Stimulated activated CD8-positive, alpha-beta memory T cell treated with anti-CD3 and anti-CD28 coated beads, Interleukin-15, amount 100 ng/mL, for 24 hours (primary cell): ENCODE measurements at places on chromosomes 4 and X.

DNA sequence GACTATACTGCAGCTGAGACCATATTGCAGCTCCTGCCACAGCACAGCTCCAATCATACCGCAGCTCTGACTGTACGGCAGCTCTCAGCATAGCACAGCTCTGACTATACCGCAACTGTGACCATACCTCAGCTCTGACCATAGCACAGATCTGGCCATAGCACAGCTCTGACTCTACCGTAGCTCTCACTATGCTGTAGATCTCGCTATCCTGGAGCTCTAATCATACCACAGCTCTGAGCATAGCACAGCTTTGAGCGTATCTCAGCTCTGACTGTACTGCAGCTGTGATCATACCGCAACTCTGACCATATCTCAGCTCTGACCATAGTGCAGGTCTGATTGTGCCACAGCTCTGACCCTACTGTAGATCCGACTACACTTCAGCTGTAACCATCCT, 139.2 kb downstream of the ASMT start:
- DNase-seq: no peak

GRCh38 chr4:165111906-165112367, 723 bp downstream of the TMEM192 start:
- DNase-seq: no peak

- DNase-seq: no peak
These were observed 50.0 kb upstream of the PASD1 start for GRCh38 chrX:151513472-151513871.

- no peak for DNase-seq
These were observed 178.5 kb downstream of the CBR4 start for GRCh38 chr4:168831585-168831918.

DNA sequence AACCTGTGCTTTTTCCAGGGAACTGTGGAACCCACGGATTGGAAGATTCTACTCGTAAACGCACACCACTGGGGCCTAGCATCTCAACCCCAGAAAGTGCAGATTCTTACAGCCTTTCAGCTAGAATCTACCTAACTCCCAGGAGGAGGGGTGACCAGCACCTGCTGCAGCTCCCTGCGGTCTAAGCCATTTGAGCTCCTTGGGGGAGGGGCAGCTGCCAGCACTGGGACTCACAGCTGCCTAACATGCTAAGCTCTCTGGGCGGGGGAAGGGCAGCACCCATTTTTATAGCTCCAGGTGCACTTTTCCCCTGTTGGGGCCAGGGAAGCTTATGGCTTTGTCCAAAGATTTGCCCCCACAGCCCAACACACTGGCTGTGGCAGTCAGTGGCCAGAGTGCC, 595.7 kb upstream of the EPHA5 start:
- no peak for DNase-seq

DNA sequence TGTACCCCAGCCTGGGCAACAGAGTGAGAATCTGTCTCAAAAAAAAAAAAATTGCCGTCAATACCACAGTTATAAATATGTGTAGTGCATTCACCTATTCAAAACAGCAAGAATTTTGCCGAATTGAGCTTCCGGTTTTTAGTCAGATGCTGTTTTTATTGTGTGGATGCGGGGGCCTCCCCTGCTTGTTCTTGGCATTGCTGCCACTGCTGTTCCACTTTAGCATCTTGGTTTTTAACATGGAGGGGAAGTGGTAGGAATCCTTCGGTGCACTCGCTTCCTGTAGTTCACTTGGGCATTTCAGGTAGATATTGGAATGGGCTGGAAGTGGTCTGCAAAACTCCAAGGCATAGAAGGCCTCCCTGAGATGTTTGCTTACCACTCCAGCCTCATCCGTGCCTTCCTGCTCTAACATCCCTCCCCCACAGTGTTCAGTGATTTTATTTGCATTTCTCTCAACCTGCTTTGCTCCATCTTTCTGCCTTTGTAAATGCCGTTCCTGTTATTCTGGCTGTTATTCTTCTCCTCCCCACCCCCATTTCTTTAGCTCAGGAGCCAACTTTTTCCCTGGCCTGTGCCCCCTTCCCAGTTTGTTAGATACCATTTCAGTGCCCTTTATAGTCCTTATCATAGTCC, 25.5 kb downstream of the MOB1B start:
- DNase-seq: no peak

DNA sequence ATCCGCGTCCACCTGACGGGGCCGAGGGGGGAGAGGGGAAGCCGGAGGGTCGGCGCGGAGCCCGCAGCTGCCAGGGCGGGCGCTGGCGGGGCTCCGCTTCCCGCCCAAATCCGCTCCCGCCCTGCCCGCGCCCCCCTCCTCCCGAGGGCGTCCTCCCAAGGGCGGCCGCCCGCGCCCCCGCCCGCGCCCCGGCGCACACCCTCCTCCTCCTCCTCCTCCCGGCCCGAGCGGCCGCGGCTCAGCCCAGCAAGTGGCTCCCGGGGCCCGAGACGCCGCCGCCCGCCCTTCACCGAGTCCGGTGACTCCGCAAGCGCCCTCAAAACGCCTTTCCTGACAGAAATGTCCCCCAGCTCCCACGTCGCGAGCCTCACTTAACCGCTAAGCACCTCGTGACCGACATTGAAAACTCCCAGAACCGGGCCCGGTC, 487 bp downstream of the HMGB2 start:
- DNase-seq: peak; percentile 21

GRCh38 chr4:15557786-15558550, 88.3 kb downstream of the CC2D2A start:
- DNase-seq: no peak

DNA sequence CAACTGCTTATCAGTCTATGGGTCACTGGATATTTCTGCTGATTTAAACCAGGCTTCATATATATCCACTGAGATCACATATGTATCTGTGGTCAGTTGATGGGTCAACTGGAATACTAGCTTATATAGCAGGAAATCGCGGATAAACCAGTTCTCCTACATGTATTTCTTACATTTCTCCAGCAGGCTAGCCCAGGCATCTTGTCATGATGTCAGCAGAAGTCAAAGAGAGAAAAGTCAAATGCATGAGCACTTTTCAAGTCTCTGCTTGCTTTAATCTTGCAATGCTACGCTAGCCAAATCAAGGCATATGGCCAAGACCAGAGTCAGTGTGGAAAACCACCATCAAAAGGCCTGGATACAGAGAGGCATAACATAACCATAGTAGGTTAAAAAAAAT, 1008.8 kb upstream of the DIAPH2 start:
- DNase-seq: no peak

- DNase-seq: no peak
These were observed 199.4 kb downstream of the MAPK10 start for GRCh38 chr4:86160426-86160825.

- DNase-seq: no peak
These were observed 62.0 kb upstream of the FREM3 start for GRCh38 chr4:143762511-143762910.

DNA sequence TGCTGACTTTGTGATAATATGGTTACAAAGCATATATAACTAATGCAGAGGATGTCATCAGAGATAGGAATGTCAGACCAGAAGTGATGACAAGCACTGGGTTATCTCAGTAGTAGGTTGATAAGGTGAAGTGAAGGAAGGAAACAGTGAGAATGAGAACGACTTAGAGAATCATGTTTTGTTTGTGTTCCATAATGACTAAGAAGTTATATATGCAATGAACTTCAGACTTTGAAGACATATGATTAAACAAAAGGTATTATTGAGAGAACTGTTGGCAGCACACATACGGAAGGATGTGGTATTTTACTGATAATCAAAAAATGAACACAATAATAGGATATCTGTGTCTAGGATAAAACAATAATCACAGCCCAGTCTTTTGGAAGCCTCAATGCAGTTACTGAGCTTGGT, 18.3 kb upstream of the HHIP start:
- DNase-seq: no peak

GRCh38 chr4:185730387-185730786, 81.6 kb downstream of the SORBS2 start:
- no peak for DNase-seq

DNA sequence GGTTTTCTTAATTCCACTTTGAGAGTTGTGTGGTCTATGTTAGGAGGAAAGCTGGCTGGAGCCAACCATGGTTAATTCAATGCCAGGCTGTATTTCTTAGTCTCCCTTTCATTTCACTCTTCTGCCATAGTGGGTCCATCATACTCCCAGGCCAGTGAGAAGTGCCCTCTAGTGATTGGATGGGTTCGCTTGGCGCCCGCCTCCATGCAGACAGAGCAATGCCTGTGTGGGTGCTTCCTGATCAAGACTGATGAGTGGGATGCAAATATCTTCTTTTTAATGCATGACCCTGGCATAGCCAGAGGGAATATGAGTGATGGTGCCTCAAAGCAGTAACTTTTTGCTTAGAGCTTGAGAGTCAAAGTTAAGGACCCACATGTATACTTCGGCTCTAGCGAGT, 6.4 kb downstream of the BMX start:
- DNase-seq: no peak

GRCh38 chr4:16225863-16226815, at the start of gene TAPT1:
Gene TAPT1 (minus strand): TSS chr4:16226471. CDS start chr4:16226457, 14 bp downstream.
- peak; percentile 55 for DNase-seq

DNA sequence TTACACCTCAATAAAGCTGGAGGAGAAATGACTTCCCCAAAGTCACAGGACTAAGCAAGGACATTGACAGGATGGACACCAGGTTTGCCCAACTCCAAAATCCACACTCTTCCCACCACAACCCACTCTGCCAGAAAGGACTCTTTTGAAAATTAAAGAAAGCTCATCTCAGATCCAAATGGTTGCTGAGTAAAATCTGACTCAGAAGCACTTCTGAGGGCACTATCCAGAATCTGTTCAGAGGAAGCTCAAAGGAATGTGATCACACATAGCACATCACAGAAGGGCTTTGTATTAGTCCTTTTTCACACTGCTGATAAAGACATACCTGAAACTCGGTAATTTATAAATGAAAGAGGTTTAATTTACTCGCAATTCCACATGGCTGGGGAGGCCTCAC, 155.5 kb downstream of the RAB28 start:
- DNase-seq: no peak

GRCh38 chrX:39675619-39676018, 422.1 kb downstream of the BCOR start:
- DNase-seq: no peak

GRCh38 chr4:10704430-10704810, 19.9 kb upstream of the CLNK start:
- no peak for DNase-seq

- DNase-seq: no peak
These were observed 76.2 kb upstream of the GBA3 start for GRCh38 chr4:22616516-22616915.

DNA sequence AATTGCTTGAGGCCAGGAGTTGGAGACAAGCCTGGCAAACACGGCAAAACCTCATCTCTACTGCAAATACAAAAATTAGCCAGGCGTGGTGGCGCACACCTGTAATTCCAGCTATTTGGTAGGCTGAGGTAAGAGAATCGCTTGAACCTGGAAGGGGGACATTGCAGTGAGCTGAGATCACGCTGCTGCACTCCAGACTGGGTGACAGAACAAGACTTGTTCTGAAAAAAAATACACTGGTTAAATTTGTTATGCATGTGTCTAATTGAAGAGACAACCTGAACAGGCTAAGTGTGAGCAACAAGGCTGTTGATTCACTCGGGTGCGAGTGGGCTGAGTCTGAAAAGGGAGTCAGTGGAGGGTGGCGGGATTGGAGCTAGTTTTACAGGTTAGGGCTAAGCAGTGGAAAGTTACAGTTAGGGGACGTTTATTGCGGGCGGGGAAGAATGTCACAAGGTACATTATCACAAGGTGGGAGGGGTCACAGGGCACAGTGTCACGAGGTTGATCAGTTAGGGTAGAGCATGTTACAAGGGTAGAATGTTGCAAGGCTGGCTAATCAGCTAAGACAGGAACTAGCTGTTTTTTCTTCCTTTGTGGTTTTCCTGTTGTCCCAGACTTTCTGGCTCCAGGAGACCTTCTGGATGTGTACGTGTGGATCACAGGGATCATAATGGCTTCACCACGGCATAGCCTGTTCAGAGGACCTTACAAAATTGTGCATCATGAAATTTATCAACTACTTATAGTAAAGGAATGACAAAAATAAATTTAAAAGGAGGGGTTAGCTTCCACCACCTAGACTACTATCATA, 115.8 kb downstream of the NAA11 start:
- no peak for DNase-seq

- no peak for DNase-seq
These were observed 38.7 kb downstream of the HNRNPD start for GRCh38 chr4:82335043-82335442.

- no peak for DNase-seq
These were observed 277.1 kb upstream of the DIAPH2 start for GRCh38 chrX:96407501-96407900.

DNA sequence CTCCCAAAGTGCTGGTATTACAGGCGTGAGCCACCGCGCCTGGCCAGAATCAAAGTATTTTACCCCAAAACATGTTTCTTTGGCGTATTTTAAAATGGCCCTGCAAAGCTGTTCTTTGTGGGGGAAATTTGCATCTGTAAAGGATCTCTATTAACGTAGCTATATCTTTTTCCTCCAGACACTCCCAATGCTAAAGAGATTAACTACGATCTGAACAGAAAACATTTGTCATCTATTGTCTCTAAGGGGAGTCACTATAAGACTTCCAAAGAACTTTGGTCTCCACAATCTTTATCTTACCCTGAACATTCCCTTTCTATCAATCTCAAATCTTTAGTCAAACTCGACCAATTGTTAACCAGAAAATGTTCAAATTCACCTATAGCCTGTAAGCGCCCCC, 19.1 kb upstream of the PDS5A start:
- DNase-seq: no peak
